ENCODE measurements at places on chromosomes 11 and 22.
A peak's percentile ranks its signal among the peaks of the same experiment; 100 is the strongest.

DNA sequence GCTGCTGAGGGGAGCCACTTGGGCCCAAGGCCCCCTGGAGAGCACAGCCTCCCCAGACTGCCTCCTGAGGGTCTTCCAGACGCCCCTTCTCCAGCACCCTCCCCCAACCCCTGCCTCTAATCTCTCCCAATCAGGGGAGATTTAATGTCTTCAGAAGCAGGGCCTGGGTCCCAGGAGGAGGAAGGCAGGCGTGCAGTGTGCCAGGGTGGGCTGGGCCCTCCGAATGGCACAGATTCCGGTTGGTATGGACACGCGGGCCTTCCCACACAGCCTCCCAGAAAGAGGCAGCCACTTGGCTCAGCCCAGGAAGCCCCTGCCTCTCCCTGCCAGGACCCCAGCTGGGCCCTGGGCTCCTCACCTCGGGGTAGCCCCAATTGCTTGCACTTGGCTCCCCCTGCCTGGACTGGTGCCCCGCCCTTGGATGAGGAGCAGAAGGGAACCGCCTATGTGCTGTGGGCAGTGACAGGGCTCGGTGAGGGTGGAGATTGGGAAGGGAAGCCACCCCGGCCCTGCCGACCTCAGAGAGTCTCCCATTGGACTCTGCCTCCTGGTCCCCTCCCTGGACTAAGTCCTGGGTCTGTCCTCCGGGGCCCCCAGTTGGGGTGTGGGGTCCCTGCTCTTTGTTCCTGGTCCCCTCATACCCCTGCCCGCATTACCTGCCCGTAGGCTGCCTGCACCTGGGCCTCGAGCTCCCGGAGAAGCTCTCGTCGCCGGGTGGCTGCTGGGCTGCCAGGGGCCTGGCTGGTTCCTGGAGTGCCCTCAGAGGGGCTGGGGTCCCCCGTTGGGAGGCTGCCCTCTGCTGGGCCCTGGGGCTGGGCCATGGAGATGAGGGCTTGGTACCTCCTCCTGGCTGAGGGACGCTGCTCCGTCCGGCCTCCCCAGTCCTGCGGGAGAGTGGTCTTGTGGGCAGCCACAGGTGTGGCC lies 572 bp upstream of the CABP2 start:
- no peak for DNase-seq

DNA sequence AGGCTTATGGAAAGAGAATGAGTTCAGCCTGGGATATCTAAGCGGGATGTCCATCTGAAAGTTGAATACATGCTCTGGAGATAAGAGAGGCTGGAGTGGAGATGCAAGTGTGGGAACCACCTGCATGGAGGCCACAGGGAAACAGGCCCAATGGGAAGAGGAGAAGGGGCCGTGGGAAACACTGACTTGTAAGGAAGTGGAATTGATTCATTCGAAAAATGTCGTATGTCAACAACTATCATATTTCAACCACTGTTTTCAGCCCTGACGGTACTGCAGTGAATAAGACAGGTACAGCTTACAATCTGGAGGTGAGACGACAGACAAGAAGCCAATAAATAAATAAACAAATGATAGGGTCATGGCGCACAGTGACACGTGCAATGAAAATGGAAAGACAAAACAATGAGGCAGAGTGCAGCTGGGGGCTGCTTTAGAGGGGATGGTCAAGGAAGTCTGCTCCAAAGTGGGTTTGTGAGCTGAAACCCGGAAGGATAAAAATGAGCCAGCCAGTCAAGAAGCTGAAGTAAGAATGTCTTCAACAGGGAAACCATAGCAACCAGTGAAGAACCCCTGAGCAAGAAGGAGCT lies 35.9 kb downstream of the EFCAB6 start:
- no peak for DNase-seq

- peak; percentile 26 for DNase-seq
Observed at GRCh38 chr11:110984147-110984546, 261.4 kb upstream of the POU2AF2 start.

DNA sequence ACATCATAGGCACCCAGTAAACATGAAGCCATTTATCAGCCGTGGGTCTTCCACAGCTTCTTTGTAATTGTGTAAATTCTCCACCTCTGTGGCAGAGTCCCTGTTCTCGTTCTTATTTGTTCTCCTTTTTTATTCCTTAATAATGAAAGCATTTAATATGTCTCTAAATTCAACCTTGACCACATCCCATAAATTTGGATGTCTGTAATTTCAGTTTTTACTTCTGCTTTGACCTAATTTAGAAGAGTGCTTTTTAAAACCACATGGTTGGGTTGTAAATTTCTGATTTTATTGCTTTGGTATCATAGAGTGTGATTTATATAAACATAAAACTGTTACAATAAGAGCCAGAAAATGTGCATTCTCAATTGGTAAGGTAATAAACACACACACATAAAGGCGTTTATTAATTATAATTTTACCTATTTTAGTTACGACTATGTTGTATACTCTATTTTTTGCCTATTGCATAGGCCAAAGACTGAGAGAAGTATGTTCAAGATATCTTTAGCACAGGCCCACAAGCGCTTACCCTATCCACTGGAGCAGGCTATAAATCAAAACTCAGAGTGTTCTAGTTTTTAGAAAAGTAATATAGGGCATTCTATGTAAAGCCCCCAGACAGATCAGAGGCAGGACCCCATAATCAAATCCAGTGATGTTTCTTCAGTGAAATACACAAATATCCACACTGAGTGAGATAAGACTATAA lies 58.0 kb upstream of the CCND1 start:
- DNase-seq, result no peak

DNA sequence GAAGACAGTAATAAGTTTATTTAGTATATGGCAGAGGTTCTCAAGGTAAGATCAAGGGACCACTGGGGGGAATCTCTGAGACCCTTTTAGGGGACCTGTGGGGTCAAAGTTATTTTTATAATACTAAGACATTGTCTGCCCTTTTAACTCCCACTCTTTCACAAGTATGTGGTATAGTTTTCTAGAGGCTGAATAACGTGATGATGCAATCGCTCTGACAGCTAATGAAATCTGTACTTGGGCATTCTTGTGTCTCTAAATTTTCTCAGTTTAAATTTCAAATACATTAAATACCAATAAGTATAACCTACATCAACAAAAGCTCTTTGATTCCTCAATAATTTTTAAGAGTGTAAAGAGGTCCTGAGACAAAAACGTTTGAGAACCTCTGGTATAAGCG lies 147.9 kb downstream of the ATG16L2 start:
- no peak for DNase-seq

GRCh38 chr22:40203572-40203971 lies 25.8 kb downstream of the TNRC6B start:
- DNase-seq, result no peak

GRCh38 chr11:3838504-3838903 lies 2.3 kb downstream of the RHOG start:
- DNase-seq, result no peak

DNA sequence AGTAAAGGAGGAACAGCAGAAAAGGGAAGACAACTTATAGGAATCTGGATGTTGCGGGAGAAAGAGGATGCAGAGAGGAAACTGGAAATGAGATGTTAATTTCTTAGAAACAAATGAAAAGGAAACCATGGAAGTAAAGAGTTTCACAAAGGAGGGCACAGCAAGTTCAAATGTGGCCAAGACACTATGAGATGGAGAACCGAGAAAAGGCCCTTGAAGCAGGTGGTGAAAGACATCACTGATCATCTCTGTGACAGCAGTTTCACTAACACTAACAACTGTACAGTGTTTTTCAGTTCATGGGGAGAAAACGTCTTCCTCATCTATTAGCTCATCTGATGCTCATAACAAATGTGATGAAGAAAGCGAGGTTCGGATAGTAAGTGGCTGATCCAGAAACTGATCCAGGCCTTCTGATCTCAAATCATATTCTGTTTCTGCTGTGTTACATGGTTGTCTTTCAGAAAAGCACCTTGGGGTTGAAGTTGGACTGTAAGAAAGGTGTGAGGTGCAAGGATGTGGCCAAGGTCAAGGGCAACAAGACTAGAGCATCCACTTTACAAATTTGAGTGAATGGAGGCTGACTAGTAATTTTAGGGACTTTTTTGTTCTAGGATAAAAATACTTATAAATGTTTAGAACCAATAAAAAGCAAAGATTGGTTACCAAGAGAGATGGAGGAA lies 492.1 kb upstream of the CADM1 start:
- no peak for DNase-seq

DNA sequence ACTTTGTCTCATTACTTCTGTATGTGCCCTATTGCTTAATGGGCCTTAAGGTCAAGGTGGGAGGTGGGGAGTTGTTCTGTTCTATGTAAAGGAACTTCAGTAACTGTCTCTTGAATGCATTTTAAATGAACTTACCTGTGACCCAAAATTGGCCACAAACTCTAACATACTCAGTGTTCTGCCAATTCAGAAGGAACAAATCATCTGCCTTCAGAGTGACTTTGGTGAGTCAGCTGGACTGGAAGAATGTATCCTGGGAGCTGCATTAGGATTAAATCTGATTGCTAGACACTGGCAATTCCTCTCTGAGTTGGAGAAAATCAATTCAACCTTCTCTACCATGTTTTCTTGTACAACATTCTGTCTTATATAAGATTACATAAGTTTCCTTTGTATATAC lies 1104.8 kb downstream of the DLG2 start:
- no peak for DNase-seq

DNA sequence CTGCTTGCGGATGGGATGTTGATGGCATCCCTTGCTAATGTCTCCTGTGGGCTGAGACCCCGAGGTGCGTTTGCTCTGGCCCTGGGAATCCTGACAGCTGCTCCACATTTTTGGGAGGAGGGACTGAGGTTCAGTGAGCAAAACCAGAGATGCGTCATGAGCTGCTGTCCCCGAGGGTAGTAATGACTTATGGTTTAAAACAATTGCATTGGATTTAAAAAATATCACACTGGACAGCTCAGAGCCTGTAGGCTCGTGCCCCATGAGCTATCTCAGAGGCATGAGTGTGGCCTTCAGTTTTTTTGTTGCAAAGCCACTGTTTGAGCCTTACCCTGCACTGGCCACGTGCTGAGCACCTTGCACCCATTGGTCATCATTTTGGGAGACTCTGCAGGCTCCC lies 20.9 kb upstream of the PARVG start:
- DNase-seq, result no peak

GRCh38 chr22:20758688-20759087 lies 15.2 kb upstream of the SERPIND1 start:
- no peak for DNase-seq

DNA sequence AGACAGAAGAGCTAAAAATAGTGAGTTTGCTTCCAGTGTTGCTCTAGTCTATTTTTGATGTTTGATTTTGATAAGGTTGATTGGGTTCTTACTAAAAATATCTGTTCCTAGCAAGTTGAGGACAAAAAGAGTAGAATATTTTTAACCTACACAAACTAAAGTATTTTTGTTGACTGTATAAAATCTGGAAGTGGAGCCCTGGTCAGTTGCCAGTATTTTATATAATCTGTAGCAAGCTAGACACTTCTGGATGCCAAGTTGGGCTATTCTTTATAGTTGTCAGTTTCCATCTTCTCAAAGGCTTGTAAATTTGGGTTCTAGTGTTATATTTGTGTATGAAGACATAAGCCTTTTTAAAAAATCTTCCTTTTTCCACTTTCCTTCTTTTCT lies 56.7 kb downstream of the HSD17B12 start:
- no peak for DNase-seq

DNA sequence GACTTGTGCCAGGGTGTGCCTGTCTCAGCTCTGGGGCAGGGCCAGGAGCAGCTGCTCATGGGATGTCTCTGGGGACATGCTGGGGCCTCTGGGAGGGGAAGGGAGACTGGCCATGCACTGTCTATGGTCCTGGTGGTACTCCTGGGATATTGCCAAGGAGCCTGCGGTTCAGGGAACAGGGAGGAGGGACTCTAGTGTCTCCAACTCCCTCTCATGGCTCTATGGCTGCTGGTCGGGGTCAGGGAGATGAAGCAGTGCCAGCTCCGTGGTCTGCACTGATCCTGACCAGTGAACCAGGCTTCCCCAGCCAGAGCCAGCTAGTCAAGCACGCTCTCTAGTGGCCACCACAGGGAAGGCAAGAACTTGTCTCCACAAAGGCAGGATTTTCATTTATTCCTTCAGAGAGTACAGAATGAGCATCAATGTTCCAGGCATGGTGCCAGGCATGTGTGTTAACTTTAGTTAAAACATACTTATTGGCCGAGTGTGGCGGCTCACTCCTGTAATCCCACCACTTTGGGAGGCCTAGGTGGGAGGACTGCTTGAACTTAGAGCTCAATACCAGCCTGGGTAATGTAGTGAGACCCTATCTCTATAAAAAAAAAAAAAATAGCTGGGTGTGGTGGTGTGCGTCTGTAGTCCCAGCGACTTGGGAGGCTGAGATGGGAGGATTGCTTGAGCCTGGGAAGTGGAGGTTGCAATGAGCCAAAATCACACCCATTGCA lies 2.5 kb upstream of the BEST1 start:
- peak; percentile 84 for DNase-seq

GRCh38 chr22:23187871-23188700 lies 7.8 kb downstream of the BCR start:
- DNase-seq, result no peak

GRCh38 chr11:95293116-95293515 lies 62.1 kb upstream of the SESN3 start:
- no peak for DNase-seq

DNA sequence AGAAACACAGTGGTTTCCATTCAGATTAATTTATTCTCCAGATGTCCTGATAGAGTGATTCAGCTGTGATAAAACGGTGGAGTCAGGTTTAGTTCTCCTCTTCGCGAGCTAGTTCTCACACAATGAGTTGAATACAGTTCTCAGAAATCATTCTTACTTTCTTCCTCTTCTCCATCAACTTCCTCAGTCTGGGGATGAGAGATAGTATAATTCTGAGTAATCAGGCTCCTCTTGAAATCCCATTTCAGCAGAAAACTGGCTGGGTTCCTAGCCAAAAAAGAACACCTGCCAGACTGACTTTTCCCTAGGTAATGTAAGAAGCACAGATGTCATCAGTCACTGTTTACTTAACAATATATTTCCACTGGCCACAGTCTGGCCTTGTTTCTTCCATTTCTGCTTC lies 76.7 kb downstream of the SVIP start:
- DNase-seq, result no peak

- no peak for DNase-seq
Observed at GRCh38 chr11:128720522-128720985, 26.7 kb downstream of the FLI1 start.

GRCh38 chr11:101552888-101553287 lies 30.9 kb downstream of the TRPC6 start:
- DNase-seq, result no peak
